ENCODE measurements at places on chromosomes 2 and 18. TPM values are rescaled to one million over a fixed set of nuclear protein-coding genes. Genes with fewer than 3 reads are reported as not detected.

The KIAA2012 gene
- not detected for total RNA-seq

The CRYGA gene
- total RNA-seq, result not detected

The HS1BP3 gene
- 37.8 TPM for total RNA-seq

The SLC4A3 gene
- total RNA-seq, result 2.0 TPM

The ATG4B gene
- total RNA-seq, result 47.0 TPM

The SLC5A7 gene
- not detected for total RNA-seq

The NOL4 gene
- total RNA-seq, result not detected

The DPP10 gene
- total RNA-seq, result not detected

The LHCGR gene
- total RNA-seq, result not detected

The SCYGR4 gene
- total RNA-seq, result not detected

The LRRC30 gene
- not detected for total RNA-seq

The TMEM182 gene
- total RNA-seq, result 3.7 TPM

The TUBB8B gene
- total RNA-seq, result not detected

The GCC2 gene
- total RNA-seq, result 17.2 TPM

The RAMP1 gene
- total RNA-seq, result not detected

All from A549 treated with GW870086 at 1 μM for 4 hours (cell line).